ENCODE measurements at places on chromosomes 1 and 21. TPM values are rescaled to one million over a fixed set of nuclear protein-coding genes. Genes with fewer than 3 reads are reported as not detected.

The C1orf185 gene
- not detected for total RNA-seq

The OLIG2 gene
- total RNA-seq, result not detected

The AMIGO1 gene
- 0.65 TPM for total RNA-seq

The CCDC17 gene
- total RNA-seq, result 1.2 TPM

GRCh38 chr1:206931709-206932108 lies 10.0 kb upstream of the FCMR start:
- DNase-seq, result no peak

DNA sequence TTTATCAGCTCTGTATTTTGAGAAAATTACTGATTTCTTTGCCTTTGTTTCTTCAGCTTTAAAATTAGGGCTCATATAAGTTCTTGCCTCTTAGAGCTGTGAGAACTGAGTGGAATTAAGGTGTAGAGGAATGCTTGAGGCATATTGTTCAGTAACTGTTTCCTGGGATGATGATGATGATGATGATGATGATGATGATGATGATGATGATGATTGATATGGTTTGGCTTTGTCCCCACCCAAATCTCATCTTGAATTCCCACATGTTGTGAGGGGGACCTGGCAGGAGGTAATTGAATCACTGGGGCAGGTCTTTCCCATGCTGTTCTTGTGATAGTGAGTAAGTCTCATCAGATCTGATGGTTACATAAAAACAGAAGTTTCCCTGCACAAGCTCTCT lies 118.7 kb downstream of the CHRM3 start:
- DNase-seq, result no peak

DNA sequence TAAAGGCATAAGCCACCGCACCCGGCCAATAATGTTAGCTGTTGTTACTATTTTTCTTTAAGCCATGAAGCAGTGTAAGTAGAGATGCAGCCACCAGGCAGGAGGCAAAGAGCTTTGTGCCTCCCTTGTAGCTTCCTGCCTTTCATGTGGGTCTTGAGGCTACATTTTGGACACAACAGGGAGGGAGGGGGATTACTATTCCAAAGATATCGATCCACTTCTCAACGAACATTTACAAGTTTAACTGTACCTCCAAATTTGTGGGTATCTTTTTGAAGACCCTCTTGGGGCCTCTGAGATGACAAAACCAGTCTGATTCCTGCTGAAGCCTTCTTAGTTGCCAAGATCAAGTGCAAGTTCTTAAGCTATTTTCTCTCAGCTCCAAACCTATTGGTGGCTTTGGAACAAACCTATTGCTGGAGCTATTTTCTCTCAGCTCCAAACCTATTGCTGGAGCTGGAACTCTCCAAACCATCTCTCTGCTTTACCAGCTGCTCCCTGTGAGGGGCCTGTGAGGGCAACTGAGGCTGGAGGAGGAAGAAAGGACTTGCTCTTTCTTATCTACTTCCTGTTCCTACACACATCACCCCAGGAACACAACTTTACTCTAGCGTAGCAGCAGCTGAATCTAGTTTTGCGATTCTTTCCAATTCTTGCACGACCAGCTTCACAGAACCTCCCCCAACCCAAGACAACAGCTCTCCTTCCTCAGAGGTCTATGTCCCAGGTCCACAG lies 16.1 kb upstream of the RCAN3 start:
- no peak for DNase-seq

DNA sequence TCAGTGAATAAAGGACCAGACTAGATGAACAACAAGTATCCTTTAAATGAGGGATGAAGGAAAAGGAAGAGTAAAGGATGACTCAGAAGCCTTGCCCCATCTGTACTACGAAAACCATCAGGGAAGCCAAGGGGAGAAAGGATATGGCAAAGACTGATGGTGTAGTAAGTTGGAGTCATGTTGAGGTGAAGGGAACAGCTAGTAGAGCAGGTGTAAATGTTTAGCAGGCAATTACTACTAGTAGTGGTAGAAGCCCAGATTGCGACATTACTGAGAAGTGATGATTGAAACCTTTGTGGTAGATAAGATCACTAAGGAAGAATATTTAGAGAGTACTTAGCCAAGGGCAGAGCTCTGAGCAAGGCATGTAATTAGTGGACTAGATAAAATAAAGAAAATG lies 84.0 kb downstream of the PHTF1 start:
- no peak for DNase-seq

DNA sequence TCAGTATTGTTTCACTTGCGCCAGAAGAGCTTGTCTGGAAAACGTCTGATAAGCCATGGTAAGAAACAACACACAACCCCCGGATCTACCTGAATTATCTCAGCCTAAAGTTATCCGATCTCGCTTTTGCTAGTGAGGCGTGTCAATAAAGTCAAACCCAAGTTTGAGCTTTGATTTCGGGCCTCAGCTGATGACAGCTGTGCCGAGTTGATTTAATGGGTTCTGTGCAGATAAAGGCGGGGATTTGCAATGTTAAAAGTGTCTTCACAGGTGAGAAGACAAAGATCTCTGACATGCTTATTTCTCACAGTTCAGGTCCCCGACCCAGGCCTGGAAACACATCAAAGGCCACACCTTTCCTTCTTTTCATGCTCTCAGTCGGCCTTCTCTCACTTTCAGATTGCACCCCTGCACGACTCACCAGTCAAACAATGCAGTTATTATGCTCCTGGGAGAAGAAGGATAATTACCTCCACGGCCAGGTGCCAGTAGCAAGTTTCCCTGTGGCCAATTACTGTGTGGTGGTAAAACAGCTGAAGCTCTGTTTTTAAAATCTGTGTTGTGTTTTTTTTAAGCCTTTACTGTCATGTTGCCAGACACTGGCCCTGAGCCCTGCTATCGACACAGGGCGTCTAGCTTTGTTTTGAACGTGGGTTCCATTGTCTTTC lies 245.3 kb upstream of the RUNX1 start:
- DNase-seq, result no peak

DNA sequence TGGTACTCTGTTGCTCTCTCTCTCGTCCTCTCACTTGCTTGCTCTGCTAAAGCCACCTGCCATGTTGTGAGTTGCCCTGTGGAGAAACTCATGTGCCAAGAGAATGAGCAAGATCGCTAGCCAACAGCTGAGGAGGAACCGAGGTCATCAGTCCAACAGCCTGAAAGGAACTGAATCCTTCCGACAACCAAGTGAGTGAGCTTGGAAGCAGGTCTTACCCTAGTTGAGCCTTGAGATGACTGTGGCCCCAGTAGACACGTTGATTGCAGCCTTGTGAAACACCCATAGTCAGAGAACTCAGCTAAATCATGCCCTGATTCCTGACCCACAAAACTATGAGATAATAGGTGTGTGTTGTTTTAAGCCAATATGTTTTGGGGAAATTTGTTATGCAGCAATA lies 48.1 kb upstream of the BACH1 start:
- DNase-seq, result no peak

GRCh38 chr21:43361493-43362296 lies 65.2 kb downstream of the SIK1 start:
- peak; percentile 65 for DNase-seq

DNA sequence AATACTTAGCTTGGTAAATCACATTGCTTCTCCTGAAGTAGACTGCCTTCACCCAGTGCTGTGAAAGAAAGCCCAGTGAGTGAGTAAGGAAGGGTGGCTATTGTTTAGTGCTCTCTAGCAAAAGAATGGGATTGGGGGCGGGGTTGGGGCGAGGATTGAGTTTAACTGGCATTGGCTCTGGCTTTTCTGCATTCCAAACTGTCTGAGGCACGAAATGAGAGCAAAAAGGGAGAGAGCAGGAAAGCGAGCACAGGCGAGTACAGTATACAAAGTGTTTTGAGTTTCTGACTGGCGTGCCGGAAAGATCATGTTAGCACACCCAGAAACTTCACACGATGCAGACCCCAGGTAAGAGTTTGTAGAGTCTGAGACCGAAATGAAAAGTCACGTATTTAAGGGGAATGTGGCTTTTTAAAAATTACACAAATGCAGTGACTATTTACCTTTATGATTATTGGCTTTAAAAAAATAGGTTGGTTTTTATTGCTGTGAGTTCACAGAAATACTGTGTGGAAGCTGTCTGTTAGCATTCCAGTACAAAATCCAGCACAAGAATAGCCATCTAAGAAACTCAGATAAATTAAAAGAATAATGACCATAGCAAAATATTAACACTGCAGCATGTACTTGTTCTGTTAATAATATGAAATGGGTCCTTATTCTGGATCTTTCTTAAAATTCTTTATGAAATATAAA lies 155.4 kb downstream of the CLEC20A start:
- peak; percentile 93 for DNase-seq

DNA sequence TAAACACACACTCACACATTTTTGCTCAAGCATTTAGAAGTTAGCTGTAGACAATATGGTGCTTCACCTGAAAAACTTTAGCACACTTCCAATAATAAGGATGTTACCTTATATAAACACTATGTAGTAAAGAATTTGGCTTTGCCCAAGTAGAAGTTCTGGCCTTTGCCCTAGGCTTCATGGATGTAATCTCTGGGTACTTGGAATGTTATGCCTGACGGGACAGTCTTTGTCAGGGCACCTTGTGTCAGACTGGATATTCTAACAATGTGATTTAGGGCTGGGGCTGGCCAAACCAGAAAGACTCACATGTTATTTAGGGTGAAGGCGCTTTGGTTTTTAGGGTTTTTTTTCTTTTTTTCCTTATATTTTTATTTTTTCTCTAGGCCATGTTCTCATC lies 34.8 kb upstream of the TRIM33 start:
- DNase-seq, result no peak

DNA sequence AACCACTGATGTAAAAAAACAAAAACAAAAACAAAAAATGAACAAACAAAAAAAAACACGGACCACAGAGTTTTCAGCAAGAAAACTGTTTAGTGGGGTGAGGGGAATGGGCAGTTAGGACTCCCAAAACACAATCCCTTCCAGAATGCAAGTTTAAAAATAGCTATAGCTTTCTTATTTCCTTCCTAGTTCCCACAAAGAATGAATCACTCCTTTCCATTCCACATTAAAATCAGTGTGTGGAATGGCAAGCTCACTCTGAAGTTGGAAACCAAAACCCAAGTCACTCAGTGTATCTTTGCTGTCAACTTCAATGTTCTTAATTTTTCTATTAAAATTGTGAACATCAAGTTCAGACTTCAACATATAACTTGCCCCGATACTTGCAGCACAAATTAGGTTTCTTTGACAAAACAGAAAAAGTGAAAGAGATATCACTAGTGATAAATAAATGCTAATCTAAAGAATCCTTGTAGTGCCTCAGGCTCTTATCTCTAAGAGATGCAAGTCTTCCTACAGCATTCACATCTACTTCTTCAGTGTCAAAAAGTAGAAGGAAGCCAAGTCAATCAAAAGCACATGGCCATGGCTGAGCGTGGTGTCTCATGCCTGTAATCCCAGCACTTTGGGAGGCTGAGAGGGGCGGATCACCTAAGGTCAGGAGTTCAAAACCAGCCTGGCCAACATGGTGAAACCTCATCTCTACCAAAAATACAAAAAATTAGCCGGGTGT lies 45.5 kb downstream of the TOR3A start:
- peak; percentile 76 for DNase-seq

GRCh38 chr1:79501153-79501552 lies 494.6 kb upstream of the ADGRL4 start:
- DNase-seq, result no peak

DNA sequence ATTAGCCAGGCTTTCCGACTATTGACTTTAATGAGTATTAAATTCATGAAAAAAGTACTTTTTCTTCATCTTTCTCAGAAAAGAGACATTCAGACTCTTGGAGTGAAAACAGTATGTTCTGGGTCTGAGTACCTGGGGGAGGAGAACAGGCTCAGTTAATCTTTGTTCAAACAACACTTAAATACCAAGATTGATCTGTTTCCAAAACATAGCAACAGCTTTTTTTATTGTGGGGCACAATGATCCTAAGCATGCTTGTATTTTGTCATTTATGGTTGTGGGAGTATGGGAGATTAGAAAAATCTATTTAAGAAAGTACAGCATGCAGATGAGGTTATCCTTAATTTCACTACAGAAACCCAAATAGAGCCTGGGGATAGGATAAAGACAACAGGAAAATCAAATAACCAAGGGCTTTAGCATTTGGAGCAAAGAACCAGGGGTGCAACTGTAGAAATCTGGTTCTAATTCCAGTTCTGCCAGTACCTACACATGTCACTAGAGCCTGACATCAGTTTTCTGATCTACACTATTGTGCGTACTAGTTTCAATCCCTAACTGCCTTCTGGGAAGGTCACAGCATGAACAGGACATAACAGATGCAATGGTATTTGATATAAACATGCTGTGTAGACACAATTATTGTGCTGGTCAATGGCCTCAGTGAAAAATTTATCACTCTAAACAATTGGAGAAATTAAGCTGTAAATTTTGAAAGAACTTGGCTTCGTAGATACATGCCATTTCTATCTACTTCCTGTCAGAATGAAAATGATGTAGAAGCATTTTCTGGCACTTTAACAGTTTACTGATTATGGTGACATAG lies 91.2 kb downstream of the KCNK1 start:
- no peak for DNase-seq

All from dermis blood vessel endothelial cell (primary cell).